ENCODE measurements at places on chromosomes 4 and X.
A peak's percentile ranks its signal among the peaks of the same experiment; 100 is the strongest.

GRCh38 chr4:107258359-107258758, 222.2 kb upstream of the DKK2 start:
- no peak for DNase-seq

GRCh38 chr4:166501941-166502382, 628.9 kb downstream of the TLL1 start:
- peak; percentile 40 for DNase-seq

- no peak for DNase-seq
These were observed 63.3 kb downstream of the KCNIP4 start for GRCh38 chr4:21885241-21885640.

- no peak for DNase-seq
These were observed 620 bp downstream of the ANAPC10 start for GRCh38 chr4:145097331-145097820.

DNA sequence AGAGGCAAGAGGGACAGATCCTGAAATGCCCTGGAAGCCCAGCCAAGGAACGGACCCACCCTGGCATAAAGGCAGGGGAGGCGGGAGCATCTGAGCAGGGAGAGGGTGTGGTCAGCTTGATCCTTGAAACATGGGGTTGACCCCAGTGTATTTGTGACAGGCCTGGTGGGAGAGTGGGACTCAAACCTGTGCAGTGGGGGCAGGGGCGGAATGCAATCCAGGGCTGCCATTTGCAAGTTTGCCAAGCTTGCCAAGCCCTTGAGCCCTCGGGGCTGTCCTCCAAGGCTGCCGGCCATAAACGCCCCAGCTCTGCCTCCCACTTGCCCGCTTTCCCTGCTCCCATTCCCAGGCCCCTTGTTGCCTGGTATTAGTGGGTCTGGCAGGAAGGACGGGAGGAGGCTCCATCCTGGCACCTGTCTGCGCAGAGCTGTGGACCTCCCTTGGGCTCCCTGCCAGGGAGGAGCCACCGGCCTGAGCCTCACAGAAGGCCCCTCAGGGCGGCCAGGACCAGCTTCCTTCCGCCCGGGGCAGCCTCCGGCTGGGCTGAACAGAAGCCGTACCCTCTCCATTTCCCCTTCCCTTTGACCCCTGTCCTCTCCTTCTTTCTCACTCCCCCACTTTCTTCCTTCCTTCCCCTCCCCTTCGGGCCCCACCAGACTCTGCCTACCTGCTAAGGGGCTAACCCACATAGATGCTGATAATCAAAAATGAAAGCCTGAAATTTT, 661 bp downstream of the S100P start:
- no peak for DNase-seq

- peak; percentile 98 for DNase-seq
These were observed 11.6 kb upstream of the TMEM128 start for GRCh38 chr4:4259484-4260100.

GRCh38 chrX:119181491-119181890, 53.9 kb upstream of the KIAA1210 start:
- peak; percentile 12 for DNase-seq

- no peak for DNase-seq
These were observed 48.0 kb upstream of the LAS1L start for GRCh38 chrX:65582450-65583082.

- no peak for DNase-seq
These were observed 678.2 kb upstream of the FAM241A start for GRCh38 chr4:111466811-111467604.

DNA sequence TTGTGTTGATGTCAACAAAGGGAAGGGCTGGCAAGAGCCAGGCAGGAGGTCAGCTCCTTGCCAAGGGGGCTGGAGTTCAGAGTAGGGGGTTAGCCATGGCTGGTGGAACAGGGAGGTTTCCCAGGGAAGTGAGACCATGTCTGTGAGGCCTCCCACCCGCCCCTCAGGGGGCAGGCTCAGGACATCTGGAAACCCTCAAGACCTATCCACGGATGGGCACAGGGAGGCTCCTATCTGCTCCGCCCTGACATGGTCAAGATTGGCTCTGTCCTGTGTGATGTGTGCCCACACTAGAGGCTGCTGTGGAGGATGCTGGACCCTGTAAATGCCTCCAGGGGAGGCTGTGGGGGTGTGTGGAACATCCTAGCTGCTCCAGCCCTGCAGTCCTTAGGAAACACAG, 8.0 kb upstream of the TMEM185A start:
- DNase-seq = no peak

DNA sequence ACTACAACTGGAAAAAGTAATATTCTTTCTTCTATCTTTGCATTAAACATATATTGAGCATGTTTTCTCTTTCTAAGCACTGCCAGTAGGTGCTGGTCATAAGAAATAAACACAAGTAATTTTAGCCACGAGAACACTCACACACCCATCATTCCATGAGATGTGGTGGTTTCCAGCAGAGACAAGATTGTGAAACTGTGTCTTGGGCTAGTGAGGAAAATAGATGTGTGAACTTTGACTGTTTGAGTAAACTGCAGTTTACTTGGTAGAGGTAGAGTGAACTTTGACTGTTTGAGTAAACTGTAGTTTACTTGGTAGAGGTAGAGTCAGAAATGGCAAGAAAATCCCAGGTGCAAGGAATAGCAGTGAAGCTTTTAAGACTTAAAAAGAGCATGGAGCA, 300.9 kb upstream of the HS3ST1 start:
- no peak for DNase-seq

DNA sequence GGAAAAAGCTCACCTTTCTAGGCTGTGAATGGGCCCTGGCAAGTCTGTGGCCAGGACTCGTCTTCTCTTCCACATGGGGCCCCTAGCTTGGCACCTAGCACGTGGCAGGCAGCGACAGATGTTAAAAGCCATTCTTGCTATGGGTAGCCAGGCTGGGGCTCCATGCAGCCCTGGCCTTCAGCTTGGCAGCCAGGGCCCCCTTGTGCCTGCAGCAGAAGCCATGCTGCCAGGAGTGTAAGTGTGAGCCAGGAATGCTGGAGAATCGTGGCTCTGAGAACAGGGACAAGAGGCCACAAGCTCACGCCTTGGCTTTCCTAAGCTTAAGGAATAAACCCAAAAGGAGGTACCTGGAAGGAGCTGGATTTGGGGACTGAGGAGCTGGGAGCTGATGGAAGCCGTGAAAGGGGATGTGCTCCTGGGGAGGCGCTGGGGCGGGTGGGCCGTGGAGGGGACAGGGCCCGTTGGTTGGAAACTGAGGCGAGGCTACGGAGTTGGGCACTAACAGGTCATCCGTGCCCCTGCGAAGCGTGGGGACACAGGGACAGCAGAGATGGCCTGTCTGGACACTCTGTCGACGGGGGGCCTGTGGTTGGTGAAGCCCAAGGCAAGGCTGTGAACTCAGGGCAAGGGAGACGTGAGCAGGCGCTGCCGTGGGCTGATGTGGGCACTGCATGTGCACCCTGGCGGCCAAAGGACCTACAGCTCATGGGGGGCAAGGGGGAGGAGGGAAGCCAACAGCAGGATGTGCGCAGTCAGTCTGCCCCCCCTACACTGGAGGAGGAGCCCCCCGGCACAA, 895 bp upstream of the OPN1LW start:
- DNase-seq = no peak

GRCh38 chr4:43837171-43837570, 611.4 kb downstream of the KCTD8 start:
- DNase-seq = no peak

GRCh38 chrX:6029014-6029413, 199.7 kb downstream of the NLGN4X start:
- no peak for DNase-seq

DNA sequence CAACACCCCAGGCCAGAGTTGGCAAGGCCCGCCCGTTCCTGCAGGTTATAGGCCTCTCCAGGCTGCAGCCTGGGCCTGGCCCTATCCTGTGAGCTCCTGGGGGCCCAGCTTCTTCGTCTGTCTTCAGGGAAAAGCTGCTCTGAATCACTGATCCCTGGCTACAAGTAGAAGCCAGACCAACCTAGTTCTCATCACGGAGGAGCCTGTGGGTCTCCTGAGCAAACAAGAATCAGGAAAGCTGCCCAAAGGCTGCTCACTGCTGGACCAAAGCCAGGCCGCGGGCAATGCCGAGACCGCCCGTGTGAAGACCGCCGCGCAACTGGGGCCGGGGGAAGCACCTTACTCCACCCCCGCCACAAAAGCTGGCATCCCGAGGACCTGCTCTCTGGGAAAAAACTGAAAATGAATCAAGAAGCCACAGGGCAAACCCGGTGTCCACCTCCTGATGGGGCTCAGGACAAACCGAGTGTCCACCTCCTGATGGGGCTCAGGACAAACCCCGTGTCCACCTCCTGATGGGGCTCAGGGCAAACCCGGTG, 12.8 kb downstream of the CTBP1 start:
- DNase-seq = no peak

DNA sequence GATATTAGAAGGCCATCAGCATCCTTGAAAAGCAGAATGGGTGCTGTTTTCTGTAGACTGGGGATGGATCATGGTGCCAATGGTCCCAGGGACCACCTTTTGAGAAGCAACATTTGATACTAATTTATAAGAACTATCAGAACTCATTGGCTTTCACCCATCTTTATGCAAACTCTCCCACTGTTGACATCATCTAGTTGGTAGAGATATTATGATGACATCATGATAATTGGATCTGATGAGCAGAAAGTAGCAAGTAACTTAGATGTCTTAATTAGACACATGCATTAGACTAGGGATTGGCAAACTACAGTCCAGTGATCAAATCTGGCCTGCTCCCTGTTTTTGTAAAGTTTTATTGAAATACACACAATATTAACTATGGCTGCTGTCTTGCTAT, 181.0 kb downstream of the DCHS2 start:
- no peak for DNase-seq

DNA sequence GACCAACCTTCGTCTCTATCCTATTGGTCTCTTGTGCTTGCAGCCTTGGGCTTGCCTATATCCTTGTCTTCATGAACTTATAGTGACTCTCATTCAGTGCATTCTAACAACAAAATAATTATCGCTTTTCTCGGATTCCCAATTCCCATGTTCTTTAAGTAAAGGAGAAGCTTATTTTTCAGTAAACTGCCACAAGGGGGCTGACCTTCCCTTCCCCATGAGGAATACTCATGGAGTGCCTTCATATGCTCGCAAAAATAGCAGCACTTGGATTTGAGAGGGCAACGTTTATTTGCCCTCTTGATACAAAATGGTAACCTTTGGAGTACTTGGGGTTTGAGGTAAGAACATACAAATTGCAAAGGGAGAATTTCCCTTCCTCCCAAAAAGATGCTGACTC, 183.2 kb upstream of the TENT5D start:
- DNase-seq = no peak

GRCh38 chr4:118989098-118990080, 100.7 kb downstream of the SYNPO2 start:
- DNase-seq = no peak

GRCh38 chr4:183887351-183887750, 17.8 kb upstream of the STOX2 start:
- DNase-seq = no peak

DNA sequence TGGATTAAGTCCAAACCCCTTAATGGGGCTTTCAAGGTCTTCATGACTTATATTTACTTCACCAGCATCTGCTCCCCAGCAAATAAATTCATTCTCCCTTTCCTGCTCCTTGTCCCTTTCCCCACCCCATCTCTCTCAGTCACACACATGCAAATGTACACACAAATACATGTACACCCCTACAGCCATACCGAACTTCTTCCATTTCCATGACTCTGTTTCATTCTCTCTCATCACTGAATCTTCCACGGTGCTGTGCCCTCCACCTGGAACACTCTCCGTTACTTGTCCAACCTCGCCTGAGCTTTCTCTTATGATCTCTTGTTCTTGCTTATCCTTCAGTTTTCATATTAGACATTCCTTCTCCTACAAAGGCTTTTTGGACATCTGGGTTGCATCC, 22.0 kb upstream of the RPA4 start:
- DNase-seq = no peak

DNA sequence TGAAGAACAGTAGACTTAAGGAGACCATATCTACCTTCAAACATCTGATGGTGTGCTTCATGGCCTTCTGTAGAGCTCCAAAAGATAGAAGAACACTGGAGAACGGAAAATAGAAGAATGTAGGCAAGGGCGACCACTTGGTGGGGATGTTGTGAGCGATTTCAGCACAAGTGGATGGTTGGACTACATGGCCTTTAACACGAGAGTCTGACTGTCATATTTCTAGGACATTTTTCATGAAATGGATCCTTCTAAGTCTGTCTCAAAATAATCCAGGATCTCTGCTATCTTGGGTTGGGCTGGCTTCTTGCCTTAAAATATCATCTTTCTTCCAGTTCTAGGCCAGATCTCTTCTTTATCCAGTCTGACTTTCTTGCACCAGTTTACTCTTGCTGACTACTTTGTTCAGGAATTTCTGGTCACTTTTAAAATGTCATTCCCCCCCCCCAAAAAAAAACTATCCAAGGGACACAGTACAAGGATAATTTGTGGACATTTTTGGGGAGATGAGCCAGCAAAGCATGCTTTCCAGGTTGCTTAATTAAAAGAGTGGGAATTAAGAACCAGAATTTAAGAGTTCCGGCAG, 1.2 kb upstream of the MID1IP1 start:
- DNase-seq = peak; percentile 12

DNA sequence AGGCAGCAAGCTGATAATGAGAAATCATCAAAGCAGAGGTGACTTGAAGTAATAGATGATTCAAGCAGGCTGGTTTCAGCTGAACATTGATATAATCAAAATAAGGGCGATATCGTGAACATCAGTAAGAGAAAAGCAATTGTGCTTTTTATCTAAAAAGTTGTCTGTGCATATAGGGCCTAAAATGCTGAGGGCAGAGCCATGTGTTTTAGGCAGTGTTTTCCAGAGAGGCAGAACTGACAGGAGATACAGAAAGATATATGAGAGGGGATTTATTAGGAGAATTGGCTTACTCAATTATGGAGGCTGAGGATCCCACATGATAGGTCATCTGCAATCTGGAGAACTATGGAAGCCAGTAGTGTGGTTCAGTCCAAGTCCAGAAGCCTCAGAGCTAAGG, 136.5 kb upstream of the NPY2R start:
- DNase-seq = no peak

GRCh38 chr4:87734936-87735335, 64.4 kb upstream of the IBSP start:
- no peak for DNase-seq

DNA sequence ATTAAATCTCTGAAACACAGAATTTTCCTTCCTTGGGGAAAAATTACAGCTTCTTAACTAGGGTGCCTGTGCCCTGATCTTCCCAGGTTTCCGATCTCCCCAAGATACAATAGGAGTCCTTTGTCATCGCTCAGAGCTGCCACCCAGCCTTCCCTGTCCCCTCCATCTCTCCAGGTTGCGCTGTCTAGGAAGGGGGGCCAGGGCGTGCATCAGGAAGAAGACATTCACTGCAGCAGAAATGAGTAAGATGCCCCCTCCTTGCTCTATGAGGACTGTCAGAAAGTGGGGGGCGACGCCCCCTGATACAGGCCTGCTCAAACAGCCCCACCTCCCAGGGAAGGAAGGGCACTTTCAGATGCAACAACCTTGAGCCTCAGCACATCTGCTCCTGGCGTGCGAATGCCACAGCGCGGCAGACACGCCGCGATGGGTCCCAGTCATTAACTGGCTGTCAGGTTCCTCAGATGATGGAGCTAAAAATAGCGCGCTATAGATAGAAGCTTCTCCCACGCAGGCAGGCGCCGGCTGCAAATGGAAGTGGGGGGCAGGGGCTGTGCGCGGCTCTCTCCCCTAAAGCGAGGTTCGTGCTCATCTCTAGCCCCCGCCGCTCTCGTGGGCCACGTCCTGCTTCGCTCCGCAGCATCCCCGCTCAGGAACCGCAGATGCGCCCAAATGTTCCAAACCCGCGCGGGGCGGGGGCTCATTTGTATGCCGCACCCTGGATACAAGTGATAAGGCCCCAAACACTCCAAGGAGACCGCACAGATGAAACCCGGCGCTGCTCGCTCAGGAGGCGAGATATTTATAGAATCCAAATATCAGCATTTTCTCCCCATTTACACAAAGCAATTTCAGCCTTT, 57.6 kb upstream of the LGI2 start:
- no peak for DNase-seq

Data from HepG2 (cell line).